Glutamatergic neuron (in vitro differentiated cells): ENCODE measurements at places on chromosomes 1 and 21. TPM values are rescaled to one million over a fixed set of nuclear protein-coding genes. Genes with fewer than 3 reads are reported as not detected.

GRCh38 chr1:83857103-83857502, 141.8 kb downstream of the TTLL7 start:
- DNase-seq, result no peak

- DNase-seq, result no peak
These were observed 5.5 kb downstream of the SWT1 start for GRCh38 chr1:185162491-185162890.

- DNase-seq, result no peak
These were observed 171.5 kb downstream of the LRRC7 start for GRCh38 chr1:69739251-69739605.

DNA sequence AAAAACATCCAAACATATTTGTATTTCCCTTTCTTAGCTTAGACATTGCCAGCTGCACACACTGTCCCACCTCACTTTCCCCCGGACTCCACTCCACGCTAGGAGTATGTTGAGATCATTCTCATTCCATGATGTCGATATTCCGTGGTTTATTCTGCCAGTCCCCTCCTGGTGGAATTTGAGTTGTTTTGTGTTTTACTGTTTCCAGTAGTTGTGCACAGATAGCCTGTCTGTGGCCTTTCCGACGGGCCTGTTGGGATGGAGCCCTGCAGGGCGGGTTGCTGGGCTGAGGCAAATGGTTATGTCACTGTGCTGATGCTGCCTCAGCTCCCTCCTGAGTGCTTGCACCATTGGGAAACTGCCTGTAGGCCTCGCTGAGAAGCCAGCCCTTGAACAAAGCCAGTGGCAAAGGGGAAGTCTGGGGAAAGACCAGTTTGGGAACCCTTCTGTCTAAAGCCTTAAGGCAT, 12.8 kb downstream of the TRAPPC10 start:
- DNase-seq, result no peak

The RGS8 gene
- 3.5 TPM for total RNA-seq
